A549 treated with Hydrocortisone at 1 μM for 4 hours (cell line): ENCODE measurements at places on chromosomes 3 and 15. TPM values are rescaled to one million over a fixed set of nuclear protein-coding genes. Genes with fewer than 3 reads are reported as not detected.

The KLHDC8B gene
- 3.2 to 6.7 TPM (median 5.4 TPM) in 5 replicates for total RNA-seq

The TM4SF4 gene
- 26.3 to 42.5 TPM (median 36.9 TPM) in 5 replicates for total RNA-seq

The LRRC34 gene
- total RNA-seq = not detected in 5 replicates

The ZCWPW2 gene
- 0.25 TPM in 1 of 5 replicates, not detected in the others for total RNA-seq

The RNF168 gene
- total RNA-seq = 3.3 to 4.9 TPM (median 3.5 TPM) in 5 replicates

The LSMEM2 gene
- total RNA-seq = 0.07 to 0.10 TPM in 2 of 5 replicates, not detected in the others

The IMPG2 gene
- total RNA-seq = 0.01 TPM in 2 of 5 replicates, not detected in the others
